EH (cell line): ENCODE measurements at places on chromosomes 4 and X.

- no peak for DNase-seq
Observed at GRCh38 chr4:54708339-54709279, 50.9 kb downstream of the KIT start.

DNA sequence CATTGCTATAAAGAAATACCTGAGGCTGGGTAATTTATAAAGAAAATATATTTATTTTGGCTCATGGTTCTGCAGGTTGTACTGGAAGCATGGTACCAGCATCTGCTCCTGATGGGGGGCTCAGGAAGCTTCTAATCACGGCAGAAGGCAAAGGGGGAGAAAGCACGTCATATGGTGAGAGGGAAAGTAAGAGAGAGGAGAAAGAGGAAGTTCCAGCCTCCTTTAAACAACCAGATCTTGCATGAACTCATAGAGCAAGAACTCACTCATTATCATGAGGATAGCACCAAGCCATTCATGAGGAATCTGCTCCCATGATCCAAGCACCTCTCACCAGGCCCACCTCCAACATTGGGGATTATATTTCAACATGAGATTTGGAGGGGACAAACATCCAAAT is 125.0 kb upstream of the GRPR start:
- DNase-seq: no peak

DNA sequence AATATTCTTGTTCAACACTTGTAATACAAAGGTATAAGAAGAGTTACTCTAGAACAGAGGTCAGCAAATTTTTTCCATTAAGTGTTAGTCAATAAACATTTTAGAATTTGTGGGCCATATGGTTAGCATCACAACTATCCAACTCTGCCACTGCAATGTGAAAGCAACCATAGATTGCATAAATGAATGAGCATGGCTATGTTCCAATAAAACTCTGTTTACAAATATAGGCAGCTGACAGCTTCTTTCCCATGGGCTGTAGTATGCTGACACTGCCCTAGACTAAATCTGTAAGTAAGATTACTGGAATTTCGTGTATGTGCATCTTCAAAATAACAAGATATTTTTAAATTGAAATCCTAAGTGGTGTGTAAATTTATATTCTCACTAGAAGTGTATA is 73.7 kb downstream of the GABRA2 start:
- no peak for DNase-seq

DNA sequence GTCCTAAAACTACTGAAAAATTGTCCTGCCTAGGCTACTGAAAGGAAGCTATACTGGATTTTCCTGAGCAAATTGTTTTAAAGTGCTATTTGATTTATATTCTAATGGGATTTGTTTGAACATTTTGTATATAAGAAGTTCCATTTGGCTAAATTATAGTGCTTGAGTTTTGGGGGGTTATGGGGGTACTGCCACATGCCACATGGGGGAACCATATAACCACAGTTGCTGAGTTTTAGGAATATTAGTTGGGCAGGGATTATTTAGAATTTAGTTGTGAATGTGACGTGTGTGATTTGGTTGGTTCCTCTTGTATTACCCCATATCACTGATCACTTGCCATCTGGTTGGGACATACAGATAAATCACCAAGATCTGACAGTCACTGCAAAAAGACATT is 224.5 kb upstream of the TAPT1 start:
- peak; percentile 24 for DNase-seq

- peak; percentile 63 for DNase-seq
Observed at GRCh38 chrX:68659385-68659784, 11.9 kb downstream of the STARD8 start.

DNA sequence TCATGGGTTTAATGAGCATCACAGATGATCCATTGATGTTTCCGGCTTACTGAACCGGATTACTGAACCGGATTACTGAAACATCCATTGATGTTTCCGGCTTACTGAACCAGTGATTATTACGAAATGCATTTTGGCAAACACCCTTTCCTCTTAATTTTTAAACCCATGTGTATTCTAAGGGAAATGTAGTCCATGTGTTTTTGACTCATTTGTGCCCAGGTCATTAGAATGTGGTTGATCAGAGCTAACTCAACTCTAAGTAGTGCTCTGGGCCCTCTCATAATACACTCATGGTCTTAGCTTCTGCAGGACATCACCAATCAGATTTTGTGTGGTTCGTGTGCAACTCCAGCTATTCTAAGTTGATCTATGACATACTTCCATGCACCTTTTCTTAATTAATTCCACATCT is 141.6 kb downstream of the SPATA18 start:
- peak; percentile 8 for DNase-seq

GRCh38 chr4:122100508-122100907 is 51.6 kb upstream of the BLTP1 start:
- DNase-seq: no peak

DNA sequence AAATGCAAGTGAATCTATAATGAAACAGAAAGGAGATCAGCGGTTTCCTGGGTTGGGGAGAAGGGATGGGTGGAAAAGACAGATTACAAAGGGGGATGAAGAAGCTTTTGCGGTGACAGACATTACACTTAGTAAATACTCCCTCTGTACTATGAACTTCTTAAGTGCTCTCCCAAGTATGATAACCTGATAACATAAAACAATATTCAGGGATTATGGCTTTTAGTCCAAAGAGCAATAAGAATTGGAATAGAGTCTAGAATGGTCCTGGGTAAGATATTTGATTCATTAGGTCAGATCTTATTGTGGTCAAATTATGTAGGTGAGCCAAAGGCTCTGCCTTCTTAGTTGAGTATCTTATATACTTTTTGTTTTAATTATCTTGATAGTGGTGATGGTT is 9.2 kb downstream of the LRRC66 start:
- no peak for DNase-seq

DNA sequence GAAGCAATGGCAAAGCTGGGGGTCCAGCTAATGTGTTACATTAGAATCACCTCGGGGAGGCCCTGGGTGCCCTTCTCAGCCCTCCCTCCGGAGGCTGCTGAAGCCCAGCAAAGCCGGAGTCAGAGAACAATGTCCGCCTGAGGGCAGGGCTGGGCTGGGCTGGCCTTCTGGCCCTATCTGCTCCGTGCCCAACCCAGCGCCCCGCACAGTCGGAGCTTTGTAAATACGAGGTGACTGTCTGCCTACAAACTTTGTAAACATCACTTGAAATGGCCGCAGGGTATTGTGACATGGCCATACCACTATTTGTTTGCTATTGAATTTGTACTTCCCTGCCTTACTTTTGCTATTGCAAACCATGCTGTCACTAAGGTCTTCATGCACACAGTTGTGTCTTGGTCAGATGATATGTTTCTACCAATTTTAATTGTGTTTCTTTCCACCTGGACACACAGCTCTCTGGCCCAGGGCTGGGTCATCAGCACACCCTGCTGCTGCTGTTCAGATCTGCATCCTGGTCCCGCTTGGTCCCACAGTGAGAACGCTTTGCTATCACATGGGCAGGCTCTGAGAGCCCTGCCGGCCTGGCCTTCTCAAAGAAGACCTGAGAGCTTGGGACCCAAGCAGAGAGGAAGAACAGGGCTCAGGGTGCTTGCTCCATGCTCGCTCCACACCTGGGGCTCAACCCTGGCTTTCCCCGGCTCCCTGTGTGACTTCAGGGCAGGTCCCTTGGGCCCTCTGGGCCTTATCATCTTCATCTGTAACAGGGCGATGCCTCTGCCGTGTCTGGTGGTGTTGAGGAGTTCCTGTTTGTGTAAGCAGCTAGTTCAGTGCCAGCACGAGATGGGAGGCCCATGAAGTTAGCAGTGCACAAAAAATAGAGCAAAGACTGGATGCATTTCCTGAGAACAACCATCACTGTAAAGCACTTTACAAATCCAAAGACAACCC is 2.3 kb downstream of the S100P start:
- no peak for DNase-seq

GRCh38 chrX:98931216-98931615 is 1478.9 kb downstream of the PCDH19 start:
- no peak for DNase-seq

DNA sequence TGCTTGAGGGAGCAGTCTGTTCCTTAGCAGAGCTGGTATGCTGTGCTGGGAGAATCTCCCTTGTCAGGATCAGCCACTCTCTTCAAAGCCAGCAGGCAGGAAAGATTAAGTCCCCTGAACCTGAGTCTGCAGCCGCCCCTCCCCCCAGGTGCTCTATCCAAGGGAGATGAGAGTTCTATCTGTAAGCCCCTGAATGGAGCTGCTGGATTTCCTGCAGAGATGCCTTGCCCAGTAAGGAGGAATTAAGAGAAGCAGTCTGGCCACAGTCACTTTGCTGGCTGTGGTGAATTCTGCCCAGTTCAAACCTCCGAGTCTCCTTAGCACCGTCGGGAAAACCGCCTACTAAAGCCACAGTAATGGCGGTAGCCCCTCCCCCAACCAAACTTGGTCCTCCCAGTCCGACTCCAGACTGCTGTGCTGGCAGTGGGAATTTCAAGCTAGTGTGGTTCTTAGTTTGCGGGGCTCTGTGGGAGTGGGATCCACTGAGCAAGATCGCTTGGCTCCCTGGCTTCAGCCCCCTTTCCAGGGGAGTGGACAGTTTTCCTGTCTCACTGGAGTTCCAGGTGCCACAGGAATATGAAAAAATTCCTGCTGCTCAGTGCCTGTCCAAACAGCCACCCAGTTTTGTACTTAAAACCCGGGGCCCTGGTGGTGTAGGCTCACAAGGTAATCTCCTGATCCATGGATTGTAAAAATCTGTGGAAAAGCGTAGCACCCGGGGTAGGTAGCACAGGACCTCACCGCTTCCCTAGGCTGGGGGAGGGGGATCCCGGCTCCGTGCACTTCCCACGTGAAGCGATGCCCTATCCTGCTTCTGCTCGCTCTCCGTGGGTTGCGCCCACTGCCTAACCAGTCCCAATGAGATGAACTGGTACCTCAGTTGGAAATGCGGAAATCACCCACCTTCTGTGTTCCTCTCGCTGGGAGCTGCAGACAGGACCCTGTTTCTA is 38.0 kb downstream of the RAB28 start:
- no peak for DNase-seq

GRCh38 chr4:119512398-119512797 is 116.2 kb downstream of the PDE5A start:
- no peak for DNase-seq

- no peak for DNase-seq
Observed at GRCh38 chr4:40238700-40239548, 42.1 kb downstream of the RHOH start.

GRCh38 chrX:91080822-91081221 is 353.8 kb upstream of the PABPC5 start:
- DNase-seq: no peak
